ENCODE measurements at places on chromosomes 4 and X.

DNA sequence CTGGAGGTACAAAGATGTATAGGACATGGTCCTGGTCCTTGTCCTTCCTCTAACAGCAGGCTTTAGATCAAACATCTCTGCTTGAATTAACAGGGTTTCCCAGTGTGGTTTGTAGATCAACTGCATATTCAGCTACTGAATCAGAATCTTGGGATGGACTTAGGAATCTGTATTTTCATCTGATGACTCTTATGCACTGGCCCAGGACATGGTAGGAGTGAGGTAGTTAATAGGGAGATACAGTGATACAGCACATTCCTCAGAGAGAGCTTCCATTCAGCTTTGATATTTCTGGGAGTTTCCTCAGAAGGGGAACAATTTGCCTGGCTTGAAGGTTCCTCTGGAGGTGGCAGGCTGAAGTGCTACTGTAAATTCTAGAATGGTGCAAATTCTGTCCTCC, 203.1 kb downstream of the LARP7 start:
- no peak for DNase-seq

- DNase-seq = no peak
These were observed 32.5 kb upstream of the ELF2 start for GRCh38 chr4:139209470-139210063.

GRCh38 chr4:33961761-33962160, 2282.6 kb downstream of the ARAP2 start:
- no peak for DNase-seq

DNA sequence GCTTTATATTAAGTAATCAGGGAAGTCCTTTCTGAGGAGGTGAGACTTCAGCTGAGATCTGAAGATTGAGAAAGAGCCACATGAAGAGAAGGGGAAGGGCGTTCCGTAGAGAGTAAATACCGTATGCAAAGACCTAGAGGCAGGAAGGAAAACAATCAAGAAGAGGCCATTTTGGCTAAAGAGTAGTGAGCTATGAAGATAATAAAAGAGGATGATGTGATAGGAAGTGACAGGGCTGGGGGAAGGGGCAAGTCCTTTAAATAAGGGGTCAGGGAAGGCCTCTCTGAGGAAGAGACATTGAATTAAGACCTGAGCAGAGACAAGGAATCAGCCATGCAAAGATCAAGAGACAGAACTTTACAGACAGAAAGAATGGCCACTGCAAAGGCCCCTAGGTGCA, 86.2 kb downstream of the ZIC3 start:
- no peak for DNase-seq

- no peak for DNase-seq
These were observed 5.5 kb upstream of the OPRPN start for GRCh38 chr4:70392057-70392776.

- no peak for DNase-seq
These were observed 5.8 kb upstream of the CXCL8 start for GRCh38 chr4:73734530-73735001.

DNA sequence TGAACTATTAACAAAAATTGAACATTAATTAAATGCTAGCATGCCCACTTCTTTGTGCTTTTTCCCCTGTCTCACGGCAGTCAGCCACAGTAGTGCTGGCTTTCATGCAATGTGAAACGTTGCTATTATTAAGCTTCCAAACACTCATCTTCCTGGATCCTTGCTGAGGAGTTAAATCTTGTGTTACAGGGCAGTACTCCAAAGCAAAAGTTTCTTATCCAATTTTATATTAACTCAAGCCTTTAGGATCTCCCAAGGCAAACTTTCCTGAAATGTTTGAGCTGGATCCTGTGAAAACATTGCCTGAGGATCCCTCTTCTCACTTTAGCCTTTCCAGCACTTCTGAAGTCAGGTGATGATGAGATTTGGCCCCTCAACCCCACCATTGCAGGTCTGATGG, 1454.8 kb downstream of the FSTL5 start:
- DNase-seq = no peak

GRCh38 chr4:41538017-41538733, at the start of gene LIMCH1:
TSS of gene LIMCH1 (plus strand) at chr4:41538157. CDS start at chr4:41605996, 67,839 bp downstream.
- DNase-seq = no peak

DNA sequence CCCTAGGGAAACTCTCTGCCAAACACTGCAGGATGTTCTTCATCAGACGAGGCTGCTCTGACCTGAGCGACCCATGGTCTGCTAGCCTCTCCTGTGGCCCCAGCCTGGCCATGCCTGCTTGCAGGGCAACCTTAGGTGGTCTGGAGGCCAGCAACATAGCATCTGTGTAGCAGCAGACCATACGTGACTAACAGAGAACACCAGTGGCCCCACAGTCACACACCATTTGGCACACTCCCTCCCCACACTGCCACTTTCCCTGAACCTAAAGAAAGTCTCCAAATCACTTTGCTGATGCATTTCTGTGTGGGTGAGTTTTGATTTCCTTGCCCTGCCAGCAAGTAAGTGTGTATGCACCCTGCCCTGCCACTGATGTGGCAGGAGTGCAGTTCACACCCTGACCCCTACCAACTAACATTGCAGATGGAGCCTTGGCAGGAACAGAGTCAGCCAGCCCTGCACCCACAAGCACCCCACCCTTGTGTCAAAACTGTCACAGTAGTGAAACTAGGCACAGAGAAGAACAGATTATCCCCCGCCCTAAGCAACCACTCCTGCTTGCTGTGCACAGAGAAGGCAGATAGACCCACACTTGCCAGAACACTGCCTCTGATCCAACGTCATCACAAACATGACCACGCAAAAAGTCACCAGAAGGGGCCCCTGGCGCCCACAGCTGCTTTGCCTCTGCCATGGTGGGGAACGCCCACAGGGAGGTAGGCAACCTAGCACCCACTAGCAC, 249.1 kb downstream of the SPIN4 start:
- DNase-seq = no peak

DNA sequence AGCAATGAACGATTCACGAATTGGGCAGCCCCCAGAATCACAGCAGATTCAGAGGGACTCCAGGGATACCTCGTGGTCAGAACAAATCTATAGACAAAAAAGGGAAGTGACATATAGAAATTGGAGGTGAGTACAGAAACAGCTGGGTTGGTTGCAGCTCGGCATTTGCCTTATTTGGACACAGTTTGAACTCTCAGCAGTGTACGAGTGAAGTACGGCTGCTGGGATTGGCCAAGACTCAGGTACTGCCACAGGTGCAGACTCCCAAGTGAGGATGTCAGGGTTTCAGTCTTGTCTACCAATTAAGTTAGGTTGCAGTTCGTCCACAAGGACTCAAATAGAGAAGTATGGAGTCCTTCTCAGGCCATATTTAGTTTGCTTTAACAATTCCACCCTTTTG, 28.2 kb downstream of the HTT-AS start:
- DNase-seq = no peak

- DNase-seq = no peak
These were observed 53.4 kb downstream of the SHROOM3 start for GRCh38 chr4:76488455-76488854.

GRCh38 chr4:155007660-155008176, 200.7 kb upstream of the NPY2R start:
- no peak for DNase-seq

- DNase-seq = no peak
These were observed 46.3 kb downstream of the ATP10D start for GRCh38 chr4:47531241-47531953.

- DNase-seq = no peak
These were observed 73.9 kb upstream of the DIPK2B start for GRCh38 chrX:45274576-45274975.

GRCh38 chrX:153861151-153861550, 24.8 kb downstream of the L1CAM start:
- DNase-seq = no peak

- no peak for DNase-seq
These were observed 24.1 kb downstream of the SOX3 start for GRCh38 chrX:140480765-140481164.

- no peak for DNase-seq
These were observed 40.5 kb downstream of the ATG4A start for GRCh38 chrX:108132034-108132433.

- DNase-seq = no peak
These were observed 121.0 kb upstream of the TEX13D start for GRCh38 chrX:124211312-124211942.

DNA sequence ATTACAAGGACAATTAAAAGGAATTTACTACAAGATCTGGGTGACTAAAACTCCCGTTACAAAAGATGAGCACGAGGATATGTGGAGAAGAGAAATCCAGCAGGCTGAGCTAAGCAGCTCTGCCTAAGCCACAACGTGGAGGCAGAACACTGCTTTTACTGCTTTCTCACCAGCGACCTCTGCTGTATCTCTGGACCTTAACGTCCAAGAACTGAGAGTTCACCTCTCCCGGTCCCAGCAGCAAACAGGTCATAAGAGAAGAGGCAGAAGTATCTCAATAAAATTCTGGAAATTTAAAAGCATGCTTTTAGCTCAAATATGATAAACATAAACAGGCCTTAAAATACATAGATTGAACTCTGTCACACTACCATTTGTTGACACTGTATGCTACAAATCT, 81.0 kb downstream of the ADGRA3 start:
- DNase-seq = no peak

GRCh38 chr4:73721435-73721834, 18.9 kb upstream of the CXCL8 start:
- no peak for DNase-seq

- peak; percentile 17 for DNase-seq
These were observed at the start of gene NAP1L5 for GRCh38 chr4:88697588-88698329. TSS of gene NAP1L5 (minus strand) at chr4:88697829. CDS start at chr4:88697754, 75 bp downstream.

GRCh38 chr4:62156205-62156604, 956.1 kb downstream of the ADGRL3 start:
- DNase-seq = no peak

- DNase-seq = no peak
These were observed 6.9 kb upstream of the AFF1 start for GRCh38 chr4:86927843-86928395.

- no peak for DNase-seq
These were observed 1.5 kb downstream of the ACSL1 start for GRCh38 chr4:184824081-184824775.

DNA sequence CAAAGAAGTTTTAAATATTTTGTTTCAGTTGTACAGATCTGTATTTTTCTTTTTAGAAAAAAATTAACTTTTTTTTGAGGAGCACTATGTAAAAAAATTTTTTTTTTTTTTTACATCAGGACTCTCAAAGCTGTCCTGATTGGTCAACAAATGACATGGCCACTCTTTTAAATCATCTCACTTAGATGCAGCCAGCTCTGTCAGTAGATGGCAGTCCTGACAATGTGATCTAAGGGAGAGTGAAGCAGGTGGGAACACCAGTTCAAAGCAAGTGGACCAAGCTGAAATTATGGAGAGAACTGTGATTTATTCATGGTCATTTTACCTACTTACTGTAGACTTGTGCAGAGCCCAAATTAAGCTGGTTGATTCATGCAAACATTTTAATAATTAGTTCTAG, 174.7 kb upstream of the GPRIN3 start:
- no peak for DNase-seq

DNA sequence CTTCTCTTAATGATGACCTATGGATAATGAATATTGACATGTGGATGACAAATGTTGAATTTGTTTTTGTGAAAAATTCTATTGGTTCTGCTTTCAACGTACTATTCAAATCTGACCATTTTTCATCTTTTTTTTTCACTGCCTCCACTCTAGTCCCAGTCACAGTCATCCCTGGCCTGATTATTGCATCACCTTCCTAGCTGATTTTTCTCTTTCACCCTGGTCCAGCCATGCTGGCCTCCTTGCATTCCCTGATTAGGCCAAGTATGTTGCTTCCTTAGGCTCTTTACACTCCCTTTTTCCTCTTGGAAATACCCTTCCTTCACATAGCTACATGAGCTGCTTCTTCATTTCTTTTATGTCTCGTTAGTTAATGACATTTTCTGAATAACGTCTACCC, 58.1 kb upstream of the MAP9 start:
- DNase-seq = no peak

DNA sequence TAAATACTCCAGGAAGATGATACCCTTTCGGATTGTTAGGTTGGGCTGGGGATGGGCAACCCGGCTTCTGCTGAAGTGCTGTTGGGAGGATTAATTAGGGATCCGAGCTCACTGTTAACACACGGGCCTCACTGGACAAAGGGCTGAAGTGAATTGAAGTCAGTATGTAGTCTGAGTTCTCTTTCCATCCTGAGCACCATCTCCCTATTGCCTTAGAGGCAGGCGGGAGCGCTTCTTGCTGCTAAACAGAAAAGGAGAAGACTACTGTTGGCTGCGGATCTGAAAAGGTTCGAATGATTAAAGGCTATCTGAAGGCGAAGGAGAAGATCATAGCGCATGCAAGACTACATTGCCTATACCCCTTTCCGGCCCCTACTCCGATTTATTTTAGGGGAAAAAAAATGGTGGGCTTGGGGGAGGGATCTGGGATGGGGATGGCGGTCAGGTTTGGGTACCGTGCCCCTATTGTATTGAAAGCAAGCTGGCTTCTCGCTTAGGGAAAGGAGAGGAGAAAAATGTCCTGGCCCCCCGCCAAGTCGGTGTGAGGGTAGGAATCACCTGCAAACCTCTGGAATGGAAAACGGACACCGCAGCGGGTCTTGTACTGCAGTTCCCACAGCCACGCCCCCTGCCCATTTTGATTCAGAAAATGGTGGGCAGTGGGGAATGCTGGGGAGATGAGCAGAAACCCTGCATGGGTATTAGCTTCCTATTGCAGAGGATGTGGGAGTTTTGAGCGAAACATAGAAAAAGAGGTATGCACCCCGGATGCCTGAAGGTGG, 22.3 kb downstream of the MORF4L2 start:
- DNase-seq = no peak

DNA sequence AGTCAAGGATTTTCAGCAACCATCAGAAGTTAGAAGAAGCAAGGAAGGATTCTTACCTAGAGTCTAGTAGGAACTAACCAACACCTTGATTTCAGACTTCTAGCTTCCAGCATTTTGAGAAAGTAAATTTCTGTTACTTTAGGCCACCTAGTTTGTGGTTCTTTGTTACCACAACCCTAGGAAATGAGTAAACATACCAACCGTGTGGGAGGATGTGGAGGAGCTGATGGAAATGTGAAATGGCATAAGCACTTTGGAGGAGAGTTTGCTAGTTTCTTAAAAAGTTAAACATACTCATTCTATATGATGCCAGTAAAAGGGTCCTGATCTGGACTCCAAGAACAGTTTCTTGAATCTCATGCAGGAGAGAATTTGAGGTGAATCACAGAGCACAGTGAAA, 679.4 kb downstream of the PDHA2 start:
- no peak for DNase-seq
